Neuronal stem cell (in vitro differentiated cells): ENCODE measurements at places on chromosomes 5 and 9.

GRCh38 chr9:136881691-136882108 is 4.6 kb upstream of the TRAF2 start:
- no peak for DNase-seq
- no peak overlapping the region for H3K4me3 ChIP-seq
- H3K27me3 ChIP-seq = no peaks in the 10 kb centered on the region
- H3K4me1 ChIP-seq = peaks cover 9% of the 10 kb centered on the region

GRCh38 chr9:68522954-68523353 is 17.7 kb downstream of the TMEM252 start:
- H3K4me3 ChIP-seq = no peak overlapping the region
- no peak for DNase-seq
- no peaks in the 10 kb centered on the region for H3K4me1 ChIP-seq
- H3K36me3 ChIP-seq = no peaks in the 10 kb centered on the region
- no peaks in the 10 kb centered on the region for H3K27me3 ChIP-seq

- H3K27me3 ChIP-seq = peaks cover 16% of the 10 kb centered on the region
- H3K4me1 ChIP-seq = peaks cover 26% of the 10 kb centered on the region
- DNase-seq = no peak
These were observed 188.4 kb downstream of the C9orf50 start for GRCh38 chr9:129432297-129433154.

- DNase-seq = no peak
- no peaks in the 10 kb centered on the region for H3K4me1 ChIP-seq
- H3K36me3 ChIP-seq = no peaks in the 10 kb centered on the region
- no peak overlapping the region for H3K4me3 ChIP-seq
These were observed 2.4 kb upstream of the DOCK8 start for GRCh38 chr9:212297-212696.

DNA sequence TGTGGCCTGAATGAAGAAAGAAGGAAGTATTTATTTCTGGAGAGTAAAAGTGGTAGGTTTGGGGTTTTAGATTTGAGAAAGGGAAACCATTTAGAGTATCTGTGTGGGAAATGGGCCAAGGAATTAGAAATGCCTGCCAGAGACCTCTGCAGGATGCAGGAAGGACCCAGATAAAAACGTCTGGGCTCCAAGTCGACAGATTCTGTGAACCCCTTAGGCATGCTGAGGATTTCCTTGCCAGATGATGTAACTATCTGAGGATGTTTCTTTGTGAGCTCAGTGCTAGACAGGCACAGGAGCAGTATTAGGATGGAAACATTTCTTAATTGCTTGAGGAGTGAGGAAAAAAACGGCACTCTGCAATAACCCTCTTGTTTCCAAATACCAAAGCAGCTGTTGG is 251.8 kb upstream of the DMRT1 start:
- no peaks in the 10 kb centered on the region for H3K36me3 ChIP-seq
- H3K4me3 ChIP-seq = no peak overlapping the region
- no peak overlapping the region for H3K27ac ChIP-seq
- H3K4me1 ChIP-seq = peaks cover 3% of the 10 kb centered on the region
- no peak for DNase-seq

DNA sequence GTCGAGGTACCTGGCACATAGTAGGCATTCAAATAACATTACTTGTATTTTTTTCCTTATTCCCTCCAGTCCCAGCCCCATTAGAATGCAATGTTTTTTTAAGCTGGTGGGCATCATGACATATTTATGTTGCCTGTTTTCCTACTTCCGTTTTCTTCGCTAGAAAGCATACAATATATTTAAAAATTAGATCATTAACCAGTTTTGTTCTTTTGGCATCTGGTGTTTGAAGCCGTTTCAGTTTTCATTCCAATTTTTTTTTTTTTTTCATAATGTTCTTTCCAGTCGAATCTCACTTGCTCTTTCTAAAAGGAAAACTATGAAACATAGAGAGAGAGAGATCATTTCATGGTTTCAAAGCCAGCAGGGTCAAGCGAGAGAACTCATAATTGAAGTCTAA is 228.3 kb upstream of the C9orf72 start:
- H3K4me1 ChIP-seq = no peaks in the 10 kb centered on the region
- H3K27me3 ChIP-seq = no peaks in the 10 kb centered on the region
- H3K27ac ChIP-seq = no peak overlapping the region
- no peak overlapping the region for H3K4me3 ChIP-seq

DNA sequence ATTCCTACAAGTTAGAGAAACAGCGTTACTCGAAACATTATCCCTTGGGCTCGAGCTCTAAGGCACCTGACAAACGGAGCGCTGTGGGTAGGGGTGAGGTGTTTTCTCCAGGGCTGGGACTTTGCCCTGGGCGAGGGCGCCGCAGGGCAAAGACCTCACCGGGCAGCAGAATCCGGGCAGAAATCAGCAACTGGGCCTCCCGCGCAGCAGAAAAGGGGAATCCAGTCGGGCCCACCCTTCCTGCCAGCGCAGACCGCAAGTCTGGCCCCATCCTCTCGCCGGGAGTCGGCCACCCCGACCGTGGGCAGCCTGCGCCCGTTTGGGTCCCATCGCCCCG is 430 bp upstream of the MSH3 start:
- no peak for DNase-seq
- H3K27me3 ChIP-seq = no peaks in the 10 kb centered on the region
- peak overlapping the region; percentile 54 for H3K27ac ChIP-seq
- H3K36me3 ChIP-seq = peaks cover 41% of the 10 kb centered on the region

DNA sequence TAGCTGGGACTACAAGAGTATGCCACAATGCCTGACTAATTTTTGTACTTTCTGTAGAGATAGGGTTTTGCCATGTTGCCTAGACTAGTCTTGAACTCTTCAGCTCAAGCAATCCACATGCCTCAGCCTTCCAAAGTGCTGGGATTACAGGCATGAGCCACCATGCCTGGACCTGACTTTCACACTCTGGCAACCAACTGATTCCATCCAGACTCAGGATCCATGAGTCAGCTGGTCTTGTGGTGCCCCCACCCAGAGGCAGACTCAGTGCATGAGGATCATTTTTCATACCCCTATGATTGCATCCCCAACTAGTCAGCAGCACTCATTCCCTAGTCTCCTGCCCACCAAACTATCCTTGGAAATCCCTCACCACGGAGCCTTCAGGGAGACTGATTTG is 375.9 kb downstream of the ANXA1 start:
- DNase-seq = no peak
- H3K36me3 ChIP-seq = no peaks in the 10 kb centered on the region
- H3K4me3 ChIP-seq = no peak overlapping the region
- H3K27me3 ChIP-seq = no peaks in the 10 kb centered on the region
- peaks cover 2% of the 10 kb centered on the region for H3K4me1 ChIP-seq

DNA sequence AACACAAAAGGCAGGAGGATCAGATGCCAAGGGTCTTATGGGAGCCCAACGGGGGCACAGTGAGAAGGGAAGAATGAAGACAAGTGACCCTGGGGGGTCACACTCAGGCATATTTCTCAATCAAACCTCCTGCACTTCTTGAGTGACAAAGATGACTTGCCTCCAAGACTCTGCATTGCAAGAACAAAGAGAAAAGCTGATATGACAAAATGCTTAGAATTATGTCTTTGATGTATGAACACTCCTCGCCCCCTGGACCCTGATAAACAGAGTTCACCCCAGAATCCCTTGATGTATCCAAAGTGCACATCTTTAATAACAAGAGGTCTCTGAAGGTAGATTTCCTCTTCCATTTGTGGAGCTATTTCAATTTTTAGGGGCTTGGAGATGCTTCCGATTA is 146.5 kb downstream of the C5orf15 start:
- no peak for DNase-seq
- H3K27ac ChIP-seq = no peak overlapping the region
- no peaks in the 10 kb centered on the region for H3K27me3 ChIP-seq
- H3K4me1 ChIP-seq = peaks cover 3% of the 10 kb centered on the region
